Stimulated activated CD8-positive, alpha-beta memory T cell treated with anti-CD3 and anti-CD28 coated beads, Interleukin-7, amount 100 ng/mL, for 1 hour (primary cell): ENCODE measurements at places on chromosomes 7 and 10.

DNA sequence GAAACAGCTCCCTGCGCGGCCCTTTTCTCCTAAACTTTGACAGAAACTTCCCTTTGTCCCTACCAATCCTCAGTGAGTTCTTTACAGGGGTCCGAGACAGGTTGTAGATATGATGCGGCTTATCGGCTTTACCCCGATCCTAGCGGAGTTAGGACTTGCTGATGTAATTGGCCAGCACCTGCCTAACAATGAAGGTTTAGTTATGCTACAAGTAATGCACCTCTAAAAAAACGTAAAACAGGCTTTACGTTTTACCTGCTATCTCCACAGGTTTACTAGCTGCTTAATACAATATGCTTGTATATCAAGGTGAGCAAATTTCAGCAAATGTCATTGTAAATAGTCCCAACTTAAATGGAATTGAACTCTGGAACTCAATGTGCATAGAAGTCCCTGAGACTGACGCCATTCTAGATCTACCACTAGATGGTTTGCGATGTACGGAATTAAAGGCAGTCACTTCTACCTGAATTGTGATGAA is 697 bp upstream of the SNX13 start:
- no peak for DNase-seq

DNA sequence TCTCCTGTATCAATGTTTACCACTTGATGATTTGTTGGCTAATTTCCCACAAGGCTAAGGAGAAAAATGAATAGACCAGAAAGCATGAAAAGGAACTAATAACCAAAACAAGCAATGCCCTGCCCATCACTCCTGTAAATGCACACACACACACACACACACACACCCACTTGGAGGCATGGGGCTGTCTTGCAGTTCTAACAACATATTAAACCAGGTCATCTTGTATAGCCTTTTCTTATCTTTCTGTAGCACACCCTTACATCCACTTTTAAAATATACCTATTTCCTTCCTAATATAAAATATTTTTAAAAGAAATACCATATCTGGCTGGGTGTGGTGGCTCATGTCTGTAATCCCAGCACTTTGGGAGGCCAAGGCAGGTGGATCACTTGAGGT is 105.3 kb downstream of the CTTNBP2 start:
- DNase-seq = no peak

- no peak for DNase-seq
Observed at GRCh38 chr7:44727158-44727936, 21.3 kb upstream of the ZMIZ2 start.

DNA sequence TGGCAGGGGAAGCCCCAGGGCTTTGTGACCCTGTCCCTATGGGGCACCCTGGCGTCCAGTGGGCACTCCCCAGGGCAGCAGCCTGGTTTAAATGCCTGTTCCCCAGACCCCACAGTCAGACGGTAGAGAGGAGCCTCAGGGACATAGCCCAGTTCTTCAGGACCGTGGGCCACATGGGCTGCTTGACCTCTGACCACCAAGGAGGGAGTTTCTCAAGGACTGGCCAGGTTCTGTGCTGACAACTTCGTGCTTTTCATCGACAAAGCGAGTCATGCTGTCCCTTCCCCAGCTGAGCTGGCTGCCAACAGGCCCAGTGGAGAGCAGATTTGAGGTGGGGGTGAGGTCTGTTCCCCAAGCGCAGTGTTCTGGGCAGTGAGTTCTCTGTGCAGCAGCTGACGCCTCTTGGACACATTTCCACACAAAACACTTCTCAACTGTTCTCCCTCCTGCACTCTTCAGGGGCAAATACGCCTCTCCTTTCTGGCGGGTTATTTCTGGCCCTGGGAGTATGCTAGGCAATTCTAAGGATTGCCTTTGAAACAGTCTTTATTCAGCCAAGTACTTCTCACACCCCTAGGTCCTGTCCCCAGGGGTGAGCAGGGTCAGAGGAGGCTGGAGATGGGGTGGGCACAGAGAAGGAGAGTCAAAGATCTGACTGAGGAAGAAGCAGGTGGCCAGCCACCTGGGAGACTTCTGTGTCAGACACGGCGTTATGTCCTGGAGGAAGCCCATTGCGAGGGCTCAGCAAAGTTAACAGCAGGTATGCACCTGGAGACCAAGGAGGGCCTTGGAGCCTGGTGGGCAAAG is 57.3 kb upstream of the CAMK2B start:
- DNase-seq = no peak

- DNase-seq = no peak
Observed at GRCh38 chr7:81053623-81054022, 134.8 kb upstream of the SEMA3C start.

- DNase-seq = no peak
Observed at GRCh38 chr7:70306173-70306572, 707.9 kb downstream of the AUTS2 start.

- DNase-seq = no peak
Observed at GRCh38 chr10:77179015-77179695, 458.5 kb downstream of the KCNMA1 start.

DNA sequence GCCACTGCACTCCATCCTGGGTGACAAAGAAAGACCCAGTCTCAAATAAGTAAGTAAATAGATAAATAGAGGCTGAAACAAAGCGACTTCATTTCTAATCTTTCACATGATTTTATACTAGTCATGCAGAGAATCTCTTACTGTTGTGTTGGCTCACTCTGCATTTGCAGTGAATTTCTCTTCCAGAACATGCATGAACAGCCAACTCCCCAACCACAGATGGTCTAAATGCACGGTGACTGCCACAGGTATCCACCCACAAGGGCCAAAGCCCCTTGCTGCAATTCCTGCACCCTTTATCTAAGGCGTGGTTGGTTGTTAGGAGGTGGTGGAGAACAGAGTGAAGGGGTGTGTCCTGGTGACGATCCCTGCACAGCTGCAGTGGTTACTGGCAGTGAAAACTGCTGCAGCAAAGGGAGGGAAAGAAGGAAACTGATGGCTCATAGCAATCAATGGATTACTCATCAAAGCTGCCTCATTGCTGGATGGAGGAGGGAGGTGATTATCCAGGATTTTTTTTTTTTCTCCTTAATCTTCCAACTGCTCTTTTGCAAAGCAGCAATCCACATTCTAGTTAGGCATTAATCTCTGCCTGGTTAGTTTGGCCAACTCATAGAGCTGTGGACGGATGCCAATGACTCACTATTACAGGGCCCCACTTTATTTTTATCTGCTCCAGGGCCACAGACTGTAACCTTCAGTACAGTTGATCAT is 50.6 kb downstream of the PRTFDC1 start:
- no peak for DNase-seq

- no peak for DNase-seq
Observed at GRCh38 chr10:69941730-69942129, 110.9 kb upstream of the MACROH2A2 start.

DNA sequence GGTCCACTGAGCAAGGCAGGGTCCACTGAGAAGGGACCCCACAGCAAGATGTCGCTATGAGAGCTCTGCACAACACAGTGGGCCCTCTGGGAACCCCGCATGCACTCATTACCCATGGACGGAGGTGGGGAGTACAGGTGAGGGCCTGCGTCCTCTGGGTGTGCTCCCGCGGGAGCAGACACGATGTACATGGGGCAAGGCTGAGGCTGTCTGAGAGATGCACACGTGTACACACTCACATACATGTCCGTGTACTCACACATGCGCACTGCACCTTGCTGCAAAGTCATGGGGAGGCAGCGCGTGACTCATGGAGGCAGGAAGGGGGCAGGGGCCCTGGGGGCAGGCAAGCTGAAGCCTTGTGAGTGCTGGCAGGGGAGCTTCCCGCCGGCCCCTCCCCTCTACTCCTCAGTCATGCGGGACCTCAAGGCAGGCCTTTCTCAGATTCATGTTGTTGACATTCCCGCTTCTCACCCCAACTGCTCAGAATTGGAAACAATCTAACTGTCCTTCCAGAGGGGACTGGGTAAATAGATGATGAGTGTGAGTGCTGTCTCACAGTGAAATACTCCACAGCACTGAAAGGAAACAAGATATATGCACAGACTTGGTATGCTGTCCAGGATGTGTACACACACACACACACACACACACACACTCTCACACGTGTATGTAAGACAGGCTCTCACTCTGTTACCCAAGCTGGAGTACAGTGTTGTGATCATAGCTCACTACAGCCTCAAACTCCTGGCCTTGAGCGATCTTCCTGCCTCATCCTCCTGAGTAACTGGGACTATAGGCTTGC is 40.0 kb downstream of the GOLGA7B start:
- DNase-seq = no peak

- no peak for DNase-seq
Observed at GRCh38 chr7:7569615-7570014, 2.9 kb downstream of the MIOS start.
